ENCODE measurements at places on chromosomes 16 and 17.

DNA sequence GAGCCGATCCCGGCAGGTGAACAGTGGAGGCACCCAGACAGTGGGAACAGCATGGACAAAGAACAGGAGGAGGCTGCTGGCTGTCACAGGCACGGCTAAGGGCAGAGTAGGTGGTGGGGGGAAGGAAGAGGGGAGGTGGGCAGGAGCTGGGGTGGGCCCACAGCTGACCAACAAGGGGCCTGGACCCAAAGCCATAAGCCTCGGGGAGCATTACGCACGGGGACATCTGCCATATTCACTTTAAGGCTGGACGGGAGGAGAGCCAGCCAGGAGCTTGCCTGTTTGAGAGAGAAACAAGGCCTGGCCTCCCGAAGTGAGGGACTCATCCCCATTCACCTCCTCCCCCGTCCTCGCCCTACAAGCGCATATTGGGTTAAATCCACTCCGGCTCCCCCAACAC, 19.6 kb upstream of the HAP1 start:
- H3K27ac ChIP-seq = peak overlapping the region; percentile 41
- no peak for DNase-seq

- H3K36me3 ChIP-seq = no peaks in the 10 kb centered on the region
- H3K4me3 ChIP-seq = no peak overlapping the region
- H3K27ac ChIP-seq = no peak overlapping the region
- DNase-seq = no peak
- H3K27me3 ChIP-seq = peaks cover 5% of the 10 kb centered on the region
- no peaks in the 10 kb centered on the region for H3K4me1 ChIP-seq
Measured at GRCh38 chr16:13070268-13070667, 168.9 kb downstream of the SHISA9 start.

DNA sequence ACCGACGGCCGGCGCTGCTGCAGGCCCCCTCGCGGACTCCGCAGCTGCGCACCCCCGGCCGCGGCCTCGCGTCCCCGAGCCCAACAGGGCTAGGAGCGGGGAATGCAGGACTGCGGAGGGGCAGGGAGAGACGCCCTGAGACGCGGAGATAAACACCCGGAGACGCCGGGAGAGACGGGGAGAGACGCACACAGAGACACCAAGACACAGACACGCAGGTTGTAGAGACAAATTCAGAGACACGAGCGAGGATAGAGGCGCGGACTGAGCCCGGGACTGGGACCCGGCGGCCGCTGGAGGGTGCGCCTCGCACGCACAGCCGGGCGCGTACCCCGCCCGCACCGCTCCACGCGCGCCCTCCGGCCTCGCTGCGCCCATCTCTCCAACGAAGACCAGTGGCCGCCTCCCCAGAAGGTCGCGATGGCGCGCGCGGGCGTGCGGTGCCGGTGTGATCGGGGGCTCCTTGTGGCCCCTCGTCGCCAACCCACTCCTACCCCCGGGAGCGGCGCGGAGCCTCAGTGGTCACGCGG, 902 bp downstream of the STAC2 start:
- H3K4me1 ChIP-seq = peaks cover 14% of the 10 kb centered on the region
- no peaks in the 10 kb centered on the region for H3K36me3 ChIP-seq
- peak overlapping the region; percentile 80 for H3K4me3 ChIP-seq
- no peak for DNase-seq
- no peak overlapping the region for H3K27ac ChIP-seq

GRCh38 chr16:72598696-72599095, 426.7 kb upstream of the PMFBP1 start:
- no peaks in the 10 kb centered on the region for H3K4me1 ChIP-seq
- H3K27me3 ChIP-seq = no peaks in the 10 kb centered on the region
- DNase-seq = no peak
- no peak overlapping the region for H3K27ac ChIP-seq

DNA sequence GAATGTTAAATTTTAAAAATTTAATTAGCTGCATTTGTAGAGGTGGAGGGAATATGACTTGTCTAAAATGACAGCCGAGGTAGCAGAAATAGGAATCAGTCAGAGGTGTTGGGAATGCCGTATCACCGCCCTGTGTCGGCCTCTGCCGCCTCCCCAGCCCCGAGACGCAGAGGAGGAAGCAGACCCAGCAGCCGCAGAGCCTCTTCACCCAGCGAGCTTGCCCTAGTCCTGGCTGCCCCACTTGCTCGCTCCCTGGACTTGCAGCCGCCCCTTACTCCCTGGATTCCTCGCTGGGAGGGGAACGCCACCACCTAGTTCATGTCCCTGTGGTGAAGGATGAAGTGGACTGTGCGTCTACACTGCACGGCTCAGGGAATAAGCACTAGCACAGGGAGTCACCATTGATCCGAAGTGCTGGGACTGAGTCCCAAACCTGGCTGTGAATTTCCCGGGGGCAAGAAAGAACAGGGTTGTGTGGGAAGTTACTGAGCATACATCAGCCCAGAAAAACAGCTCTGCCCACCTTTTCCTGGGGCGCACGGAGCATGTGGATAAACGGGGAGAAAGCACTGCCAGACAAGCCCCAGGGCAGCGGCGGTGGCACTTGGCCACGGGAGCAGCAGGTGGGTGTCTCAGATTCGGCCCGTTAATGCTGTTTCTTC, 76.8 kb downstream of the RPTOR start:
- H3K27me3 ChIP-seq = no peaks in the 10 kb centered on the region
- peaks cover 15% of the 10 kb centered on the region for H3K36me3 ChIP-seq
- no peak overlapping the region for H3K27ac ChIP-seq
- DNase-seq = peak; percentile 63
- H3K4me1 ChIP-seq = peaks cover 8% of the 10 kb centered on the region
- H3K4me3 ChIP-seq = no peak overlapping the region

- no peak for DNase-seq
- H3K36me3 ChIP-seq = no peaks in the 10 kb centered on the region
- no peaks in the 10 kb centered on the region for H3K4me1 ChIP-seq
- no peak overlapping the region for H3K27ac ChIP-seq
- peaks cover 68% of the 10 kb centered on the region for H3K27me3 ChIP-seq
- no peak overlapping the region for H3K4me3 ChIP-seq
Measured at GRCh38 chr16:85882181-85882810, 16.7 kb upstream of the IRF8 start.
